ENCODE measurements at places on chromosomes 7 and 10.

- no peak for DNase-seq
Measured at GRCh38 chr7:19145434-19146115, 354 bp upstream of the FERD3L start.

DNA sequence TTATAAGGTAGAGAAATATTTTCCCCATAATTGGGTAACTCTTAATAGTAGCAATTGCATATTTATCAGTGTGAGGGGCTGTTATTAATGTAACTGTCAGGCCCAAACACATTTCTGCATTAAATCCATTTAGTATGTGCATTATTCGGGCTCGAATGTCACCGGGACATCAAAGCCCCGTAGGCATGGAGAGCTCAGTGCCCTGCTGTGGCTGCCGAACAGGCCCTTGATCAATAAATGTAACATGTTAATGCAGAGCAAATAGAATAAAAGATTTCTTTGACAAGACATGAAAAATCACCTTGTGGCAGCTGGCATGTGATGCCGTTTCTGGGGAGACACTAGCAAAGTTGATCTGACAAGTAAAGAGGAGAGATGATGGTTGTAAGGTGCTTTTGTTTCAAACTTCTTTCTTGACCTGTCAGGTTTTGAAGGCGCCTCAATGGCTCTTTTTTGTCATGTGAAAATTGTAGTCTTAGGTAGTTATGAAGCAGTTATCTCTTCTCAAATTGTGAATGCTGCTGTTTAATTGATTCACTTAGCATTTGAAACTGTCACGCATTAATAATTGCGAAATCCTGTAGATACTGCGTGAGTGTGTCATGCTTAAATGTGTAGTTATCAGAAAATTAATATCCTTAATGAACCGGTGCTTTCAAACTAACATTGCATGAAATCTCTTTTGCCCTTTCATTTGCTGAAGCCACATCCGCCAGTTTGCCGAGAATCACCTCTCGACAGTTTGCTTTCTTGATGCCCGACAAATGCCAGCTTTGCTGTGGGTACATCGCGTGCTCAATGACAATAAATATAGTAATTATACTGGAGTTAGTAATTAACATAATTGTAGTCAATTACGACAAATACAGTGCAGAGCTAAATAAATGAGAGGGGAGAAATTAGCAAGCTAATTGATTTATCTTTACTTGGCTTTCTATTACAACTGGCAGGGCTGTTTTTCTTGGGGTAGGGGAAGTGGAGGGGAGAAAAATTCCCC is 19.5 kb downstream of the LRMDA start:
- DNase-seq: no peak

GRCh38 chr10:95475827-95476468 is 85.2 kb downstream of the SORBS1 start:
- no peak for DNase-seq

DNA sequence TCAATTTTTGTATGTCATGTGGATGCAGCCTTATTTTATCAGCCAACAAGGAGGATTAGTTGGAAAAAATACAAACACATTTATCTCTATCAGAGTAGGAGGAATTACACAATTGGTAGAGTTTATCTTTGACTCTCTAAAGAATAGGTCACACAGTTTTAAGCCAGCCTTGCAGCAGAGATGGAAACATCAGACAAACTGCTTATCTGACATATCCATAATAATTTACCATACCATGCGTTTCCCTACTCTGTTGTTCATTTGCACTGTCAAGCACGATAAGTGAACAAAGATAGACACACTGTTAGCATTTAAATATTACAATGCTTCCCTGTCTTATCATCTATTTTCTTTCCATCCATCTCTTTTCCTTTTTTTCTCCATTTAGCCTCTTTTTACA is 283.7 kb upstream of the SMIM30 start:
- no peak for DNase-seq

GRCh38 chr10:4270116-4270515 is 485.1 kb upstream of the KLF6 start:
- DNase-seq: no peak

GRCh38 chr10:103942866-103943265 is 24.1 kb upstream of the SLK start:
- no peak for DNase-seq

Data from thymus (tissue), 14 donors.